ENCODE measurements at places on chromosomes 12 and 14.

GRCh38 chr12:84763107-84763506 lies 149.5 kb downstream of the SLC6A15 start:
- peak; percentile 56 for DNase-seq

DNA sequence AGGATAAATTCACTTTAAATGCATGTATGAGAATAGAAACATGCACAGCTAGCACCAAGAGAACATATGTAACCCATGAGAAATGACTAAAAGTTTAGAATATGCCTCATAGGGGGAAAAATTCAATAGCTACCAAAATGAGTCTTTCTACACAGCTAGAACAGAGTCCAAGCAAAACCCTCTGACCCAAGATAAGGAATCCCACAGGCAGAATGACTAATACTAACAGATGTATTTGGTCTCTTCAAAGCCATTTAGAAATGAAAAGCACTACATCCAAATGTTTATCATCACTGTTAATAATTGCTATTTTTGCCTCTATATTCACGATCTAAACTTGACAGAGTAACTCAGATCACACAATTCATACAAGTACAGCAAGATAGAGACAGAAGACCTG lies 44.0 kb downstream of the KICS2 start:
- peak; percentile 86 for DNase-seq

DNA sequence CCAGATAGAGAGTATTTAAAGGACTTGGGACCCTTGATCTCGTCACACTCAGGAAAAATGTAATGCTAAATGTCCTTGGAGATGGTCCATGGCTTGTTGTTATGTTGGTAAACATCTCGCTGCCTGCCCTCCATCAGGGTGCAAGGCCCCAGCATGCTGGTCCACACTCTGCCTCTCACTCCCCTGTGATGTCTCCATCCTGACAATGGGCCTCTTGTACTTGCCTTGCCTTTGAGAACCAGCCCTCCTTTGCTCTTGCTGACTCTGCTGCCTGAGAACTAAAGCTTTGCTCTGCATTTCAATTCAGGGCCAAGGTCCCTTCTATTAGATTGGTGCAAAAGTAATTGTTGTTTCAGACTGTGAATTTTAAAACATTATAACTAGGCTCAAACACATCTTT lies 131.0 kb upstream of the LMNTD1 start:
- DNase-seq, result no peak

GRCh38 chr14:92515546-92516343 lies 2.2 kb downstream of the RIN3 start:
- DNase-seq, result no peak

GRCh38 chr12:127970491-127970890 lies 296.5 kb upstream of the TMEM132C start:
- DNase-seq, result no peak

GRCh38 chr12:10170216-10170615 lies 1.7 kb downstream of the OLR1 start:
- DNase-seq, result peak; percentile 65

DNA sequence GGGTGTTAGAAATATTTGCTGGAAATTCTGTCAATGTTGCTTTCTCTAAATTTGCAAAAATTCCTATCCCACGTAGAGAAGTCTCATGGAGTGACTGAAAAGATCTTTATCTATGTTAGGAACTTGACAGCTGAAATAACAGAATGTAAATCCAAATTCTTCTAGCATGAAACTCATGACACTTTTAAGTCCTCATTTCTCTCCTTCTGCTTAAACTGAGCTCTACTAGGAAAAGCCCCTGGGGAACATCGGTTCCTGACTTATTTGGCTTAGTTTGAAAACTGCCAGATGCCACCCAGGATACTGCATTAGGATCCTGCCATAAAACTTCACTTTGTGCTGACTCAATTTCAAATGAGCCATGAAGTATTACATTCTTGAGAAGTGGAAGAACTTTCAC lies 426.0 kb downstream of the GALC start:
- no peak for DNase-seq

- no peak for DNase-seq
Observed at GRCh38 chr14:76486251-76486743, 110.4 kb downstream of the ESRRB start.

GRCh38 chr14:28303248-28303647 lies 463.3 kb upstream of the FOXG1 start:
- peak; percentile 67 for DNase-seq

- DNase-seq, result no peak
Observed at GRCh38 chr14:76462330-76462729, 86.4 kb downstream of the ESRRB start.

- peak; percentile 96 for DNase-seq
Observed at GRCh38 chr12:70543444-70543843, 93.8 kb downstream of the PTPRB start.

DNA sequence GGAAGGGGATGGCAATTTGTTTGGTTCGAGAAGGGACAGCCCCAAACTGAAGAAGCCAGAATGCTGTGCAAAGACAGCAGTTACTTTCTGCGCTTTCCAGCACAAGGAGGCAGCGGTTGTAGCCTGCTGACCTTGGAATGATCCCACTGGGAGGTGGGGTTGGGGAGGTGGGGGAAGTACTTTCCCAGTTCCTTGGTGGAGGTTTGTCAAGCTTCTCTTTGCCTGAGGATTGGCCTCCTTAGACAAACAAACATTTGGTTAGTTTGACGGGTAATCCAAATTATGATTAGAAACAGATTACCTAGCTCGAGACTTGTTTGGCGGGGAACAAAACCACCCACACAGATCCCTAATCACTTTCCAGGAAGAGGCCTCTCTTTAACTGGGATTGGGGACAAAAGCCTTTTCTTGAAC lies 79.1 kb upstream of the EGLN3 start:
- peak; percentile 12 for DNase-seq

GRCh38 chr12:90978117-90978770 lies 23.3 kb upstream of the CCER1 start:
- DNase-seq, result peak; percentile 72

GRCh38 chr14:103949131-103949790 lies 6.9 kb upstream of the RD3L start:
- peak; percentile 37 for DNase-seq

DNA sequence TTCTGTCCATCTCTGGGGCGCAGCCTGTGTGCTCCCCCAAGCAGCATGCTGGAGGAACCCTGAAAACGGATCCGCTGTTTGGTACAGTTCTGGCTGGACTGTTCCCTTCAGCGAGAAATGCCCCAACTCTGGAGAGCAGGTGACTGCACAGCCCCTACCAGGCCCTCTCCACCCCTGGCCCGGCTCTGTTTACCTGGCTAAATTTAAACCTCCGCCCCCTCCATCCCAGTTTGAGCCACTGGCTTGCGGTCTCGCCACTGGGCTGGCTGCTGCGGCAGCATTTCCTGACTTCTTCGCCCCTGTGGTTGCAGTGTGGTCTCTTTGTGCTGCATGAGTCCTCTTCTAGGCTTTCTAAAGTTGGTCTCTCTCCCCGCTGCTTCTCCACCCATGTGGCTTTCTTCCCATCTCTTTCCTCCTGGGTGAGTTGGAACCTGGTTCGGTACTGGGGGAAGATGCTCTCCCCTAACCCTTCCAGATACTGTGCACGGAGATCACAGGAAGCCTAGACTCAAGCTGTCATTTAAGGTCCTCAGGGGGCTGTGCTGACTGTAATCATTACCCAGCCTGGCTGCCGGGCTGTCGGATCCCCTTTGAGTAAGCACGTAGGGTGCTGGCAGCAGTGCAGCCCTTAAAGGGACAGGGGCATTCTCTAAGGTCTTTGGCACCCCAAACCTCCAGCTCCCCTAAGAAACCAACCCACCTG lies 60.6 kb downstream of the FBXL14 start:
- peak; percentile 60 for DNase-seq

DNA sequence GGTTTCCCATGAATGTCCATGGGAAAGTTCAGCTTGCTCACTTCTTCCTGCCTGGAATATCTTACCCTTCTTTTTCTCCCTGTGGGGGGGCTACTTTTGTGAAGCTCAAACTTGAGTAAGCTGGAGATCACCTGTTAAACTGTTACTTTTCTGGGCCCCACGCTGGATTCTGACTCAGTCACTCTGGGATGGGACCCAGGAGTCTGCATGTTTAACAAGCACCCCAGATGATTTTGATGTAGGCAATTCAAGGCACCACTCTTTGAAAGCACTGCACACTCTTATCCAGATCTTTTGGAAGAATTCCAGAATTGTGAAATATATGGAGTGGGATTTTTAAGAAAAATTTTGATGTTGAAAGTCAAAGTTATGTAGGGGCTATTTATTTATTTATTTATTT lies 46.3 kb upstream of the IGF1 start:
- DNase-seq, result peak; percentile 32

GRCh38 chr12:76450690-76451089 lies 102.5 kb upstream of the BBS10 start:
- DNase-seq, result peak; percentile 97

GRCh38 chr12:39804898-39805297 lies 185.3 kb upstream of the ABCD2 start:
- no peak for DNase-seq

GRCh38 chr12:31231611-31232360 lies 94.2 kb downstream of the SINHCAF start:
- no peak for DNase-seq

DNA sequence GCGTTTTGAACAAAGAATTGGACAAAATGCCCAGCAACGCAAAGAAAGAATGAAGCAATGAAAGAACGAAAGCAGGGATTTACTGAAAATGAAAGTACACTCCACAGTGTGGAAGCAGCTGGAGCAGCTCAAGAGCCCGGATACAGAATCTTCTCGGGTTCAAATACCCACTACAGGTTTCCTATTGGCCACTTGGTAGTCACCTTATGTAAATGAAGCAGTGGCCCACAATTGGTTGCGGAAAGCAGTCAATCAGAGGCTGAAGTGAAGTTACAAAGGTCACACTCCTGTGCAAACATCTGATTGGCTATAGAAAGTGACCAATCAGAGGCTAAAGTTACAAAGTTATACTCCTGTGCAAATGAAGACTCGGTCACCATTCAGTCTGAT lies 15.0 kb upstream of the PPP1R13B start:
- no peak for DNase-seq

DNA sequence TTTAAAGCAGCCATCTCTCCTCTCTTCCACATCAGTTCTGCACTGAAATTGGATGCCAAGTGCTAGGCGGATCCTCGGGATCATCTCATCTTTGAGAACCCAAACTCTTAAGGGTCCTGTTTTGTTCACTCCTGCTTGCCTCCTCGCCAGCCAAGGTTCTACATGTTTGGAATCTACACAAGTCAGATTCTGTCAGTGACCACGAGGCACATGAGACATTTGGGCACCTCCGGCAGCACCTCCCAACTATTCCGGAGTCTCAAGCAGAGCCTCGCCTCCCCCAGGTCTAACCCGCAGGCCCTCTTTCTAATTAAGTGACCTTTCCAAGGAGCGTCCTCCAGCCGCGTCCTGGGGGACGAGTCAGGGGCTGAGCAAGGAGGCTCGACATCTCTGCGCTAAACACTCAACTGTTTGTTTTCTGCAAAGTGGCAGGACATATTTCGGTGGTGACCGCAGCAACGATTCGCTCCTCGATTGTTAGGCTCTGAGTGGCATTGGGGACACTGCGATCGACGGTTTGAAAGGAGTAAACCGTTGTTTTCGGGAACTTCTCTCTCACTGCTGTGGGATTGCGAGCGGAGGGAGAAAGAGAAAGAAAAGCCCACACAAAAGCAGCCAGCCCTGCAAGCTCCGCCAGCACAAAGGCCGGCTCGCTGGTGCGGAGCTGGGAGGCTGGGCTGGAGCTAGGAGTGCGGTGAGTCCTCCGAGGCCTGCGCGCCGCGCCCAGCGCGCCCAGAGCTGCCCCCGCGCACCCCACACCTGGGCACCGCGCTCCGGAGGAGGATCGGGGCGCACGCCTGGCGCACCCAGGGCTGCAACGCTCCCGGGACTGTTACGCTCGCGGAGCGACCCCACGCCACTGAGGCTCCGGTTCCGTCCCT lies 640 bp downstream of the ARMH4 start:
- peak; percentile 45 for DNase-seq

GRCh38 chr12:62113366-62114011 lies 146.7 kb upstream of the USP15 start:
- DNase-seq, result no peak

DNA sequence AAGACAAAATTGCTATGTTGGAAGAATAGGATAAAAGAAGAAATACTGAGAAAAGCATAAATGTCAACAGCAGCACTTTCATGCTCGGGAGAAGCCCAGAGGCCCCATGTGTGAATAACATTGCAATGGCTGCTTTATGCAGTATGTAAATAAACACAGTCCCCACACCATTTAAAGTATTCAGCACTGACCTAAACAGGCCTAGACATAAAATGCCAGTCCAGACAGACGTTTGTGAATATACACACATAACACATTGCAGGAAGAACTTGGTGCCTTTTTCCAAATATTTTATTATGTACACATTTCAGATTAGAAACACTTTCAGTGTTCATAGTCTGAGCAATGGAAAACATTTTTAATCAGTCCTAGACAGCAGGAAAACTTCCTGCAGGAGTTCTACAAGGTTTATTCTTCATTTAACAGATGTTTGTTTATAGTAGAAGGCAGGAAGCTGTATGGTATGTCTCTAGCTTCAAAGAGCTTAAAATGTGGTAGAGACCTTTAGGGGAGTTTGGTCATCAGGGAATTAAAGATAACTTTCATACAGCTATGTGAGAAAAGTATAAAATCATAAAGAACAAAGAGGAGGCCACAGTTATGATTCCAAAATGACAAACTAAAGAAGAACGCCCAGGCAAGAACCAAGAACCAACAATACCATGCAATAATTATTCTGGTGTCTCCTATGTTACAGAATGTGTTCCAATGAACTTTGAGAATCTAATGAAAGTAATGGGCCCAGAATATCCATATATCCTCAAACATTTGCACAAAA lies 30.6 kb upstream of the SLC38A2 start:
- peak; percentile 69 for DNase-seq

DNA sequence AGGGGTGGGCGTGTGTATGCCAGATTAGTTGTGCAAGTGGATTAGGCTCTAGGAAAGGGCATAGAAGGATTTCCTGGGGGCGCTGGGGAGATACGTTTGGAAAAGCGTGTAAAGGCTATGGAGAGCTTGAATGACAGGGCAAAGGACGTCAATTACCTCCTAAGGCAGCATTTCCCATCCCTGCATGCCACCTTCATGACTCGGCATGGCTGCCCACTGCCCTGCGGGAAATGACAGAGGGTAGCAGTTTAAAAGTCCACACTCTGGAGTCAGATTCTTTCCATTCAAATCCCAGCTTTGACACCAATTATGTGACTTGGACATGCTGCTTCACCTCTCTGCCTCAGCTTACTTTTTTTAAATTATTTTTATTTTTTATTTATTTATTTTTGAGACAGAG lies 14.8 kb upstream of the TMEM229B start:
- DNase-seq, result no peak
